ENCODE measurements at places on chromosomes 13 and 19. TPM values are rescaled to one million over a fixed set of nuclear protein-coding genes. Genes with fewer than 3 reads are reported as not detected.

Gene PCSK4
- 0.92 TPM for total RNA-seq

Gene GATAD2A
- total RNA-seq = 44.7 TPM

Gene TGFBR3L
- total RNA-seq = 1.8 TPM

Gene FCAR
- total RNA-seq = not detected

Gene AXL
- 127 TPM for total RNA-seq

Gene ZNF556
- 0.02 TPM for total RNA-seq

Gene SARS2
- 52.8 TPM for total RNA-seq

Gene ATP12A
- total RNA-seq = not detected

Gene LILRB2
- total RNA-seq = not detected

Gene FUT1
- total RNA-seq = 0.06 TPM

Gene NKG7
- total RNA-seq = not detected

Gene PLK5
- total RNA-seq = not detected

Gene IGSF23
- 0.63 TPM for total RNA-seq

Gene PABPC3
- 0.14 TPM for total RNA-seq

Gene FREM2
- total RNA-seq = not detected

Gene CEACAM8
- total RNA-seq = not detected

Gene CATSPERD
- not detected for total RNA-seq

Gene KCNK6
- total RNA-seq = 4.3 TPM

Gene MIR17HG
- 2.3 TPM for total RNA-seq

Gene OR7A5
- not detected for total RNA-seq

Gene BST2
- total RNA-seq = not detected

Gene CRX
- total RNA-seq = not detected

Gene HCN2
- 40.1 TPM for total RNA-seq

Gene KIRREL2
- total RNA-seq = 0.57 TPM

Gene TEX26
- total RNA-seq = not detected

Gene SCN1B
- 15.9 TPM for total RNA-seq

Gene FGF22
- 0.95 TPM for total RNA-seq

Gene RETN
- not detected for total RNA-seq

Gene SIAH3
- total RNA-seq = not detected

Gene SYDE1
- 12.7 TPM for total RNA-seq

Gene CFD
- total RNA-seq = 23.6 TPM

Gene ACP5
- not detected for total RNA-seq

Gene TLE6
- 4.7 TPM for total RNA-seq

Gene SIGLEC12
- total RNA-seq = not detected

Gene GPC5
- total RNA-seq = not detected

Gene MKNK2
- total RNA-seq = 51.3 TPM

Gene KLHL1
- not detected for total RNA-seq

Gene DIAPH3
- total RNA-seq = 9.4 TPM

Gene RGS9BP
- 0.54 TPM for total RNA-seq

Gene PROZ
- not detected for total RNA-seq

Gene ZFR2
- total RNA-seq = 0.48 TPM

Gene SPRY2
- total RNA-seq = 10.4 TPM

Gene SH2D3A
- 12.1 TPM for total RNA-seq

Gene DKKL1
- total RNA-seq = 0.37 TPM

Gene CLEC17A
- total RNA-seq = not detected

Gene FFAR3
- not detected for total RNA-seq

Gene ZNF254
- total RNA-seq = 8.1 TPM

Gene LRRC25
- total RNA-seq = not detected
